Stimulated activated naive CD4-positive, alpha-beta T cell (primary cell): ENCODE measurements at places on chromosomes 2 and 18.

DNA sequence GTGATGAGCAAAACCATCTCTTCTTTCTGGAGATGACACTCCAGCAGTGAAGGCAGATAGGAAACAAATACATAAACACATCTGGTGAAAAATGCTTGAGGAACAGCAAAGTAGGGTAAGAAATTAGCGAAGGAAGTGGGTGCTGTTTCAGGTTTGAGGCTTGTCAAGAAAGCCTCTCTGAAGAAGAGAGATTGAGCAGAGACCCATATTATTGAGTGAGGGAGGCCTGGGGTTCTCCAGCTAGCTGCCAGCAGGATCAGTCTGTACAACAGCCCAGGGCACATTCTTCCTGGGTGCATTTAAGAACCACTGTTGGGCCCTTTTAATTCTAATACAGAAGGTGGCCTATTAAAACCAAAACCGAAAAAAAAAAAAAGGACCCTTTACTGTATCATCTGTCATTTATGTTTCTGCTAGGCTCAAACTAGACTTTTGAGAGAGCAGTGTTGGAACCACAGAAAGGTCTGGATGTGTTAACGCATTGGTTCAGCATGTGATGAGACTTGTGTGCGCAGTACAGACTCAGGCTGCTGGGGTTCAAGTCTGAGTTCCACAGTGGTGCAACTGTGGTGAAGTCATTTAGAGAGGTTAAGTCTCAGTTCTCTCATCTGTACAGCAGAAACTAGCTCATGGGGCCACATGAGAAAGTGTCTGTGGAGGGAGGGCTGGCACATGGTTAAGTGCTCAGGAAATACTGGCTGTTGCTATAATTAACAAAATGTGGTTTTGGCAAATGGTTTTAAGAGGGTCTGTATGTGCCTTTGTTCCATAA lies 28.9 kb downstream of the MGAT5 start:
- DNase-seq: no peak

GRCh38 chr2:86439879-86440630 lies 1.1 kb upstream of the KDM3A start:
- DNase-seq: no peak

- DNase-seq: no peak
Measured at GRCh38 chr18:79615586-79615985, 64.0 kb upstream of the CTDP1 start.

DNA sequence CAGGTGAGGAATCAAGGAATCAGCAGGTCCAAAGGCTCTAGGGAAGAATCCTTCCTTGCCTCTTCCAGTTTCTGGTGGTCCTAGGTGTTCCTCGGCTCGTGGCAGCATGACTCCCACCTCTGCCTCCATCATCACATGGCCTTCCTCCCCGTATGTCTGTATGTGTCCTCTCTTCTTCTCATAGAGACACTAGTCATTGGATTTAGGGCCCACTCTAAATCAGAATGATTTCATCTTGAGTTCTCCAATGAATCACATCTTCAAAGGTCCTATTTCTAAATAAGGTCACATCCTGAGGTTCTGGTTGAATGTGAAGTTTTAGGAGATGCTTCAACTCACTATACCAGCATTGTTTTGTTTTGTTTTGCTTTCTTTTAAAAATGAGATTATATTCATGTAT lies 11.1 kb upstream of the AGFG1 start:
- no peak for DNase-seq

DNA sequence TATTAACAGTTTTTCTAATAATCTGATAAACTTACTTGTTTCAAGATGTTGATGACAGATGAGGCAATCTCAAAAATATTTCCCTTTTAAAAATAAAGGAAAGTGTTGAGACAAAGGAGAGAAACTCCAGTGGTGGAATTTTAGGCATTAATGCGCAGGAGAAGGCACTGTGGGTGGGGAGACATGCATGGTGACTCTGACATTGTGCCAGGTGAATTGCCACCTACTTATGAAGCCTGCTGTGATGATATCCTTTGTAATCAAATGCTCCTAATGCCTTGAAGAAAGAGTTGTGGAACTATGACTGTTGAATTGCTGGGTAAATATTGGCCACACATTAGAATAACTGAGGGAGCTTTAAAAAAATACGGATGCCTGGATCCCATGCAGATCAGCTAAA lies 101.4 kb downstream of the PLA2R1 start:
- DNase-seq: no peak

GRCh38 chr2:218406949-218407618 lies 7.4 kb downstream of the CTDSP1 start:
- DNase-seq: peak; percentile 74

GRCh38 chr18:34358923-34359322 lies 134.2 kb upstream of the NOL4 start:
- DNase-seq: no peak

DNA sequence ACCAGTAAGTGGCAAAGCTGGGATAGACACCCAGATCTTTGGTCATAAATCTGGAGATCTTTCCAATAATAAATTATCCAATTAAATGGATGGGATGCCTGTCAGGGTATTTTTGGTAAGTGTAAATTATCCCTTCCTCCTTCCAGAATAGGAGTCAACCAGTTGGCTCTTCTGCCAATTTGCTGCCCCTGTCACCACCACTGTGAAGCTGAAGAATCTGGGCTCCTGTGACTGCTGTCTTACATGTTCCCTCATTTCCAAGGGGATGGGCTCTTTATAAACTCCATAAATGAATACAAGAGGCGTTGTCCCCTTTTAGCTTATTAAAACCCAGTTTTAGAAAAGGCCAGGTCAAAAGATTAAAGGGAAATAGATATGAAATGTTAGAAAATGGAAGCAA lies 17.8 kb upstream of the BMP10 start:
- DNase-seq: no peak

DNA sequence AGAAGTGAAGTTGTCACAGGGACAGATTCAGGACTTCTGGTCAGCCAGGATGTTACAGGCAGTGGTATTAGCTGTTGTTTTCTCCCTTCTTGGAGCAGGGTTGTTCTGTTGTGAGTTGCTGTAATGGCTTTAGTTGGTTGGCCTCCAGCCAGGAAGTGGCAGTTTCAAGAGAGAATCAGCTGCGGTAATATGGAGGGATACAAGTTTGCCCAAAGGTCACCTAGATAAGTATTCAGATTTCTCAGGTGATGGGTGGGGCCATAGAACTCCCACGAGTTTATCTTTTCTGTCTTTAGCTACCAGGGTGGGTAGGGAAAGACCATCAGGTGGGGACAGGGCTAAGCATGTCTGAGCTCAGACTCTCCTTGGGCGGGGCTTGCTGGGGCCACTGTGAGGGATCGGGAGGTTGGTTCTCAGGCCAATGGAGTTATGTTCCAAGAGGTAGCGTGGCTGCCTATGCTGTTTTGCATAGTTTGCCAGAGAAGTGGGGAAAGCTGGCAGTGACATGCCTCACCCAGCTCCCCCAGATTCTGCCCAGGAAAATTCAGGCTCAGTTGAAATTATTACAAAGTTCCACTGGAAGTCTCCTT lies 640.4 kb upstream of the CHAC2 start:
- no peak for DNase-seq
